ENCODE measurements at places on chromosomes 6 and 20. TPM values are rescaled to one million over a fixed set of nuclear protein-coding genes. Genes with fewer than 3 reads are reported as not detected.
A peak's percentile ranks its signal among the peaks of the same experiment; 100 is the strongest.

The SLC17A3 gene
- not detected for total RNA-seq

The OR2J3 gene
- not detected for total RNA-seq

The SOX18 gene
- total RNA-seq, result not detected

The SAPCD1 gene
- total RNA-seq, result 1.7 TPM

The EDN1 gene
- 12.5 TPM for total RNA-seq

The CUL9 gene
- total RNA-seq, result 21.9 TPM

The GABRR1 gene
- total RNA-seq, result not detected

The MICB gene
- total RNA-seq, result 59.9 TPM

GRCh38 chr6:101058296-101058695 is 177.2 kb upstream of the ASCC3 start:
- no peak for DNase-seq

GRCh38 chr6:36852481-36853147 is 13.4 kb upstream of the CPNE5 start:
- DNase-seq, result peak; percentile 94

GRCh38 chr6:26272171-26272637 is 92.8 kb upstream of the BTN3A2 start:
- DNase-seq, result no peak

- peak; percentile 92 for DNase-seq
Observed at GRCh38 chr6:113856625-113857555, at the start of gene MARCKS. TSS of gene MARCKS (plus strand) at chr6:113857345. CDS start at chr6:113857746, 401 bp downstream.

- no peak for DNase-seq
Observed at GRCh38 chr6:149990661-149991471, 27.1 kb downstream of the ULBP1 start.

DNA sequence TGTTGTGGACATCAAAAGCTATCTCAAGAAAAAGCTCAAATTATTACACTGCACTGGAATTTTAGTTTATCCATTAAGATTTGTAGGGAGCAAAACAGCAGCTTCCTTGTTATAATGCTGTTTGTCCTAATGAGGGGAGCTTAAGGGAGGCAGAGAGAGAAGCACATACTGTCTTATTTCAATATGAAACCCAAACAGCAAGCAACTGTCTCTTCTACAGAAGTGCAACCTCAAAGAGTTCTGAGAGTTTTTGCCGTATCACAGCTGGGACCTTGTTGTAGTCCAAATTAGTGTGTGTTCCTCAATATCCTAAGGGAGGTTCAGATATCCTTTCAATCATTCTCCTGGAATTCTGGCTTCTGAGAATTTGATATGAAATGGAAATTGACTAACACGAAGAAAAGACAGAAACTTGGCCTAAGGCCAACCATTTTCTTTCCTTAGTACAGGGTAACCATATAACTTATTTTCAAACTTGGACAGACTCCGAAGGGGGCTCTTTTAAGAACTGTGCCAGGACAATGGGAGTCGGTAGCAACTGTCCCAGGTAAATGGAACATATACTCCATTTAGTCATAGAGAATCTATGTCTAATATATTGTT is 149.3 kb upstream of the CCN2 start:
- no peak for DNase-seq

DNA sequence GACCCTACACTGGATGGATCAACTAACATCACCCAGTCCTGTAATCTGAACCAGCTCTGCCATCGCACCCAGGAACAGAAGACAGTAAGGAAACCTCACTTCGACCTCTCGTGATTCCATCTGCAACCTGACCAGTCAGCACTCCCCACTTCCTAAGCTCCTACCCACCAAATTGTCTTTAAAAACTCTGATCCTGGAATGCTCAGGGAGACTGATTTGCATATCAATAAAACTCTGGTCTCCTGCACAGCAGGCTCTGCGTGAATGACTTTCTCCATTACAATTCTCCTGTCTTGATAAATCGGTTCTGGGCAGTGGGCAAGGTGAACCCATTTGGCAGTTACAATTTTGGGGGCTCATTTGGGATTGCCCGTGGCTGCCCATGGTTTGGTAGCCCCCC is 18.3 kb upstream of the AGPAT4 start:
- DNase-seq, result no peak

DNA sequence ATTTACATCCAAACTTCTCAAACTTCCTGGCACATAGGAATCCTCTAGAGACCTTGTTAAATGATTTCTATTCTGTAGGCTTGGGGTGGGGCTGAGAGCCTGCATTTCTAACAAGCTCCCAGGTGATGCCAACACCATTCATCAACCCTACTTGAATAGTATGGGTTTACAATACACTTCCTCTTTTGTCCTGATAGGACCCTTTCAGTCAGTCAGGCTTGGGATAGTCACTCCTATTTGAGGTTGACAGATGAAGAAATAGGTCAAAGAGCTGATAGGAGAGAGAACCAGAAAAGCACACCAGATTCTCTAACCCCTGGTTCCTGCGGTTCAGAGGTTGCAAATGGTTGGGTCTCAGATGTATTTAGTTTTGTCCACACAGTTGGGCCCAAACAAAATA is 273.4 kb downstream of the TSHZ2 start:
- no peak for DNase-seq

GRCh38 chr6:40688214-40688761 is 101.1 kb upstream of the LRFN2 start:
- DNase-seq, result no peak

- no peak for DNase-seq
Observed at GRCh38 chr20:56808117-56808725, 179.1 kb downstream of the TFAP2C start.

- DNase-seq, result peak; percentile 99
Observed at GRCh38 chr6:142845624-142846458, 99.1 kb downstream of the HIVEP2 start.

GRCh38 chr6:149922642-149923326 is at the start of gene RAET1G:
TSS of gene RAET1G (minus strand) at chr6:149923121. CDS start at chr6:149923010, 111 bp downstream.
- peak; percentile 96 for DNase-seq

DNA sequence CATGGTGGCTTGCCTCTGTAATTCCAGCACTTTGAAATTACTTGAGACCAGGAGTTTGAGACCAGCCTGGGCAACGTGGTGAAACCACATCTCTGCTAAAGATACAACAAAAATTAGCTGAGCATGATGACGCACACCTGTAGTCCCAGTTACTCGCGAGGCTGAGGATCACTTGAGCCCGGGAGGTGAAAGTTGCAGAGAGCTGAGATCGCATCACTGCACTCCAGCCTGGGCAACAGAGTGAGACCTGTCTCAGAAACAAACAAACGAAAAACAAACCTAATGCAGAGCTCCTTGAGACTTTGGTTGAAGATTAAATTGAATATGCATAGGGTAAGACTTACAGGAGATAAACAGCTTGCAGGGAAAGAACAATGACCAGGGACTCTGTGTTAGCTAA is 80.8 kb downstream of the SCAF8 start:
- no peak for DNase-seq

DNA sequence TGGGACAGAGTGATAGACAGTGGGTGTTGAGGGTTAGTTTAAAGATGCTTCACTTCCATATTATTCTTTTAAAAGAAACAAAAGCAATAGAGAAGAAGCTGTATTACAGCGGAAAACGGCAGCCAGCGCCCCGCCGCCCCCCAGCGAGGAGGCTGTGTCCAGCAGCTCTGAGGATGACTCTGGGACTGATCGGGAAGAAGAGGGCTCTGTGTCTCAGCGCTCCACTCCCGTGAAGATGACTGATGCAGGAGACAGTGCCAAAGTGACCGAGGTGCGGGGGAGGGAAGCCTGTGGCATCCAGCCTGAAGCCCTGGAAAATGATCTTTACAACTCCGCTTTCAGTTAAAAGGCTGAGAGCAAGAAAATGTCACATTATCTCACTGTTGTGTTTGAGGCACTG is 100.2 kb downstream of the FIG4 start:
- DNase-seq, result no peak

GRCh38 chr20:1900321-1900801 is 5.2 kb downstream of the SIRPA start:
- peak; percentile 77 for DNase-seq

- no peak for DNase-seq
Observed at GRCh38 chr6:47603227-47603626, 95.2 kb upstream of the ADGRF4 start.

DNA sequence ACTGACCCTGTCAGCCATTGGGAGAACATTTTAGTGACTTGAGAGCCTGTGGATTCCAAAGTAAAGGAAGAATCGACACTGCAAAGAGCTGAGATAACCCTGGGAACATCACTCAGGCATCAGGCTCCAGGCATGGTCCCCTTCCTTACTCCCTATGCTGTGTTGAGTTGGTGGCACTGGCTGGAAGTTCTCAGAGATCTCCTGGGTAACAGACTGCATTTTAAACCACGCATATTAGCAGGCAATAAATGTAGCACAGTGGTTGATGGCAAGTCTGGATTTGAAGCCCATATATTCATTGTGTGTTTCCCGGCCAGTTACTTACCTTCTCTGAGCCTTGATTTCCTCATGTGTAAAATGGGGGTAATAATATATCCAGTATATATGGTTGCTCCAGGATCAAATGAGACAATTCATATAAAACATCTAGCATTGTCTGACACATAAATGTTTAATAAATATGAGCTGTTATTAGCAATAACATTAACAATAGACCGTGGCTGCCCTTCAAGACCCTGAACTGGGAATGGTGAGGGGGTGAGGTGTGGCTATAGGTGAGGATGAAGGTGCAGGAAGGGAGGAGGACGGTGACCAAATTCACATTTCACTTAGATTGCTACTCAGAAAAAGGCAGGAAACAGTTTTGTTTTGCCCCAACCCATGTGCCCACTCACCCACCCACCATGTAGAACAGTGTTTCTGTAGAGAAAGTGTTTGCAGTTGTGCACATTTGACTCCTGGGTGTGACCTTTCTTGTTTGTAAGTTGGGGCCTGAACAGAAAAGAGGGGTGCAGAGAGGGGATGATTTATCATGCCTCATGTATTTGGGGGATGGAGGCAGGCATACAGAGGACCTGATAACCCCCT is 2.1 kb downstream of the PLCG1 start:
- no peak for DNase-seq

- DNase-seq, result peak; percentile 97
Observed at GRCh38 chr6:139743664-139744437, 369.4 kb upstream of the CITED2 start.
